ENCODE measurements at places on chromosomes 13 and 19.

DNA sequence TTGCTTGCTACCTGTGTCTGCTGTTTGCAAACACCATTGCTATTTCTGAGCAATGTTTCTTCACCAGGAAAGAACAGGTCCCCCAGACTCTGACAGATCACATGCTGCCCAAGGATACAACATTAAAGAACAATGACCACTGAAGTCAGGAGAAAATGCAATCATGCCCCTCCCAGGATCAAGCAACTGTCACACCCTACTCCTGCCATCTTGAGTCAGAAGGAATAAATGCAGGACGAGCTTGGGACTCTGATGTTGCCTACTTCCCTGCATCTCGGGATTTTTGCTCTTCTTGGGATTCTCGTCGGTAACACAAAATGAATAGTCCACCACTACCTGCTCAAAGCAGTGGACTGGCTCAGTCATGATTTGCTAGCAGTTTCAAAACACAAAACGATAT, 490.6 kb downstream of the COG6 start:
- no peak for DNase-seq

DNA sequence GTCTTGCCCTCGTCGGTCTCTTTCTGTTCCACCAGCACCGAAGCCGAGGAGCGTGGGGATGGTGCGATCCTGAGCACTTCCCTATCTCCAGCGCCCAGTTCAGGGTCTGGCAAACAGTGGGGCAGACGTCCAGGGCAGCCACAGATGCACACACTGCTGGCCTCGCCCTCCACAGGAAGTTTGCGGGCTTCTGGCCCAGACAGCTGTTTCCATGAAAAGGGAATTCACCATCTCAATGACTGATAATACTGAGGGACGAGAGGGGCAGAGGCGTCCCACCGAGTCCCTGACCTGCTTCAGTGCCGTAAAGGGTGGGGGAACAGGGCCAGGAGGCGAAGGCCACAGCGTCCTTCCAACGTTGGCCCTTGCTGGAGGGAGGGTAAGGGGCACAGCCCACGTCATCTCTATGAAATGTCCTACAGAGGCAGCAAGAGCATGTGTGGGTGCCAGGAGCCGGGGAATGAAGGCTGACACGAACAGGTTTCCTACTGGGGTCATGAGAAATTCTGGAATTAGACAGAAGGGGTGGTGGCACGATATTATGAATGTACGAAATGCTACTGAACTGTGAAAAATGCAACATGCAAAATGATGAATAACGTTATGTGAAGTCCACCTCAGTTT, 19.5 kb downstream of the SHC2 start:
- no peak for DNase-seq

DNA sequence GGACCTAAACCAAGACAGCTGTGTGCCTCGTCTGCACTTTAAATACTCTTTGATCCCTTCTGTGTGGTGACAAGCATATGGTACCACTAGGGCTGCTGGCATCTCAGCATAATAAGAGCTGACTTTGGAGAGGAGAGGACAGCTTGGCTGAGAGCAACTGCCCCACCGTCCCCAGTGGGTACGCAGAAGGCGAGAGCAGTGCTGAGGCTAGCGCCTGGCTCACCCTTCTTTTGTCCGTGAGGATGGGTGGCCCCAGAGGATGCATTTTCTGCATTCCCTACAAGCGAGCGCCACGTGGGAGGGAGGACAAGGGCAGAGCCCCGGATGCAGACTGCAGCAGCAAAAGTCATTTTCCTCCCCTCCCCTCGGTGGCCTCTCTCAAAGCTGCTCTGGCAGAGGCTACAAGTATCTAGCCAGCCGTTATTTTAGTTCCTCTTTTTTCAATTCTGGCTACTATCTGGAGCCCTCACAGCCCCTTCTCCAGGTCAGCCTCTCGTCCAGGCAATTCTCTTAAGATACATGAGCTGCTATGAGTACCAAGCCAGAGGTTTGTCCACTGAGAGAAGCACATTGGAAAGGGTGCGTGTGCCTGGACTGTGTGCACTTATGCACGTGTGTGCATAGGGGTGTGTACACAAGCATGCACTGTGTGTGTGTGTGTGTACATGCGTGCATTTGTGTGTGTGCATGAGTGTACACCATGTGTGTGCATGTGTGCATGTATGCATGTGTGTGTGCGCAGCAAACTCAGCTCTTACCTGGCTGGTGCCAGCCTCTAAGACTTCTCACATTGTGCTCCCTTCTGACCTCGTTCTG, 51.3 kb downstream of the RAB20 start:
- DNase-seq = no peak

- DNase-seq = no peak
These were observed 139.5 kb downstream of the KCNRG start for GRCh38 chr13:50154697-50155096.

- no peak for DNase-seq
These were observed 13.2 kb upstream of the KPTN start for GRCh38 chr19:47497050-47497766.

- no peak for DNase-seq
These were observed 722.1 kb downstream of the DACH1 start for GRCh38 chr13:71144883-71145282.

DNA sequence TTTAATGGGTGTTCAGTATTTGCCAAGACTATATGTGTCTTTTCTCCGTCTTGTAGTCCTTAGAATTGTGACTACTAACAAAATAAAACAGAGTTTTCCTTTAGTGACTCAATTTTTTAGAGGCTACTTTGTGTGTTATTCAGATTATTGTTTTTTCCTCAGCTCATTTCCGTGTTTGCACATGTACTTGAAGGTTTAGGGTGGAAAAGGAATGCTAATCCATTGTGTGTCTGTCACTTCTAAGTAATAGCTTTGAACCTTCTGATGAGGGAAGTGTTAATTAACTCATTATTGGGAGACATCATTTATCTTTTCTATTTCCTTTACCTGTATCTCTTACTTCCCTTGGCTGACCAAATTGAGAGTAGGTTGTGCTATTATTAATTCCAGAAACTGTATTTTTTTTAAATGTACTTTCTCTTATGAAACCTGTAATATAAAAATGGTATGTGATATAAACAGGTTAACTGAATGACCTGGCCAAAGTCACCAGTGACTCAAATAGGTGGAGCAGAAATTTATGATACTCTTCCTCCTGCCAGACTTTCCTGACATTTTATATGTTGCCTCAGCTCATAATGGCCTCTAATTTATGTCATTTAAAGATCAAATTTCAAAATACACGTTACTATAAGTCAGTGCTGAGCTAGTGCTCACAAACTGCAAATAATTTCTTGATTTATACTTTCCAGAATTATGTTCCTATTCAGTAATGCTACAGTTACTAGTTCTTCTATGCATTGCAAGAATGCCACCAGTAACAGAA, 88.8 kb downstream of the LMO7 start:
- DNase-seq = no peak

GRCh38 chr19:41457241-41457640, 14.3 kb downstream of the ERICH4 start:
- DNase-seq = no peak

DNA sequence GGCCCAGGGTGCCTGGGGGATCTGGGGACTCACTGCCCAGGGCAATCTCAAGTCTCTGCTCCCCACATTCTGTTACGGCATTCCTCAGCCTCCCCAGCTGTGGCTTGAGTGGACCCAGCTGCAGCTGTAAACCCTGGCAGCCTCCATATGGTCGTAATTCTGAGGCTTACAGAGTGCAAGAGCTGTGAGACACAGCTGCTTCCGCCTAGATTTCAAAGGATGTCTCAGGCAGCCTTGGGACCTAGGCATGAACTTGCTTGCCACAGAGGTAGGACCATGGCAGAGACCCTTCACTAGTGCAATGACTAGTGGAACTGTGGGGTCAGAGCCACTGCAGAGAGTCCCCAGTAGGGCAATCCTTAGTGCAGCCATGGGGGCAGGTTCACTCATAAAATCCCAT, 297.5 kb downstream of the ENOX1 start:
- no peak for DNase-seq

DNA sequence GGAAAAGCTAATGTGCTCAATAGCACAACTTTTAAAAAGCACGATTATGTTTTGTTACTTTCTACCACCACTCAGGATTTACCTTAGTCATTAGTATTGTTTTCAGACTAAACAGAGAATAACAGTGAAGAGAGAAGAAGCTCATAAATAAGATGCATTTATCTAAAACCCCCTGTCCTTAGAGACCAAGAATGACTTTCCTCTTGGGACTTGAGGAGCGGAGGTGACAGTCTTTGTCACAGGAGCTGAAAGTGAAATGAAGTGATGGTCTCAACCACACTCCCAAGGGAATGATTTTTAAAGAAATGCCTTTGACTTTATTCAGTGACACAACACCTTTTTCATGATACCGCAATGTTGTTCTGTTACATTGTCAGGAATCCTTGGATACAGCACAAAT, 190.6 kb upstream of the NBEA start:
- DNase-seq = no peak

DNA sequence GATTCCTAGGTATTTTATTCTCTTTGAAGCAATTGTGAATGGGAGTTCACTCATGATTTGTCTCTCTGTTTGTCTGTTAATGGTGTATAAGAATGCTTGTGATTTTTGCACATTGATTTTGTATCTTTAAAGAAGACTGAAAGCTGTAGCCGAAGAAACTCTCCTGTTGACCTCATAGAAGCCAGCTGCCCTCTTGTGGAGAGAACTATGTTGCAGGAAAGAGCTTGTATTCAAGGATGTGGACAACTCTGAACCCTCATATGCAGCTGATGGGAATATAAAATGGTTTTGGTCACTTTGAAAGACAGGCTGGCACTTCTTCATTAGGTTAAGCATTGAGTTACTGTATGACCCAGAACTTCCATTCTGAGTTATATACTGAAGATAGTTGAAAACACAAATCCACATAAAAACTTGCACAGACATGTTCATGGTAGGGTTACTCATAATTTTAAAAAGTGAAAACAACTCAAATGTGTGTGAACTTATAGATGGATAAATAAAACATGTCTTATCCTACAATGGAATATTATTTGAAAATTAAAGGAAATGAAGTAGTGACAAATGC, 65.8 kb upstream of the SLITRK6 start:
- DNase-seq = no peak

- DNase-seq = peak; percentile 59
These were observed 372 bp downstream of the DNAAF3 start for GRCh38 chr19:55165952-55166529.
